Activated naive CD8-positive, alpha-beta T cell treated with anti-CD3 and anti-CD28 coated beads, Interleukin-2, amount 10 ng/mL, durations not matched to agents 7 days and 5 days (primary cell): ENCODE measurements at places on chromosomes 12 and 14.

GRCh38 chr14:60646226-60646818 is 3.0 kb downstream of the SIX1 start:
- no peak for DNase-seq

DNA sequence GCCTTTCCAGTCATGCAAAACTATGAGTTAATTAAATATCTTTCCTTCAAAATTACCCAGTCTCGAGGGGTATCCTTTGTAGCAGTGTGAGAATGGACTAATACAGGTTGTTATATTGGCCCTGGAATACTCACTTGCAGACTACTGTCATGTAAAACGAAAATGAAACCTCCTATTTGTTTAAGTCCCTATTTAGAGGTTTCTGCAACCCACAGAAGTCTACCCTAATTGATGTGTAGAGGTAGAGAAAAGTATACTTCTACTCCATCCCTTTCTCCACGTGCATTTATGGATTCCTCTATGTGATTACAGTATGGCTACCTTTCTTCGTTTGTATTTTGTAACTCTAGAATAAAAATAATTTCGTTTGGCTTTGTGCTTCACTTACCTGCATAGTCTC is 371.1 kb downstream of the FSCB start:
- DNase-seq: no peak

GRCh38 chr12:63083046-63083445 is 68.0 kb downstream of the AVPR1A start:
- no peak for DNase-seq

DNA sequence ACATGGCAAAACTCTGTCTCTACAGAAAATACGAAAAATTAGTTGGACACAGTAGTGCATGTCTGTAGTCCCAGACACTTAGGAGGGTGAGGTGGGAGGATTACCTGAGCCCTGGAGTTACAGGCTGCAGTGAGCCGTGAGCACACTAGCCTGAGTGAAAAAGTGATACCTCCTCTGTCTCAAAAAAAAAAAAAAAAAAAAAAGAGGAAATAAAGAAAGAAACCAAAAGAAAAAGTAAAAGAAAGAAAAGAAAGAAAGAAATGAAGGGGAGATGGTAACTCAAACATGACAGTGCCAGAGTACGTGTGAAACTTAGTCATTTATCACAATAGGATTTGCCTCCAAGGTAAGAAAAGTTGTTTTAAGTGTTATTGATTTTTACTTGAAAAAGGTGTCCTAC is 407.0 kb upstream of the MGAT4C start:
- DNase-seq: no peak

GRCh38 chr12:54282949-54283593 is 2.5 kb downstream of the HNRNPA1 start:
- no peak for DNase-seq

GRCh38 chr14:100134586-100134985 is 24.9 kb downstream of the DEGS2 start:
- no peak for DNase-seq

- no peak for DNase-seq
These were observed 6.4 kb downstream of the EDDM3A start for GRCh38 chr14:20751963-20752562.

DNA sequence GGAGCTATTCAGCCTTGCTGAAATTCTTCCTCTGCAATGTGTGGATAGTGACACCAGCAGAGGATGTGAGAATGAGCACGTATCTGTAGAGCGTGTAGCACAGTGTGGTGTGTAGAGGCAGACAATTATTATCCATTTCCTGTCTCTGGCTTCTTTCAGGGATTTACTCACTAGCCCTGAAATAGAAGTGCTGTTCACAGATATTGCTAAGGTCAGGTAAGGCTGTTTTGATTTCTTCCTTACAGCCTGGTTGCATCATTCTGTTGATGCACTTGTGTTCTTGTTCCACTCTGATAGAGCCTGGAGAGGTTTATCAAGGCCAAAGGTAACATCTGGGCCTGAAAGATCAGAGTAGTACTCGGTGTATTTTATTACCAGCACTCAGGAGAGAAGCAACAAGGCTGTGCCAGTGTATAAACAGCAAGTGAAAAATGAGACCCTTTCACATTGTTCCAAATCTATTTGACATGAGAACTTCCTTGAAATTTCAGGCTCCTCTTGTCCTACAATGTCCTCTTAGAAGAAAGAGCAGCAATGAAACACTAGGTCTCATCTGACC is 16.7 kb downstream of the ARG2 start:
- no peak for DNase-seq

- DNase-seq: no peak
These were observed 252.1 kb upstream of the NAV3 start for GRCh38 chr12:77578466-77579220.

GRCh38 chr12:104371043-104371870 is 67.7 kb downstream of the EID3 start:
- no peak for DNase-seq

DNA sequence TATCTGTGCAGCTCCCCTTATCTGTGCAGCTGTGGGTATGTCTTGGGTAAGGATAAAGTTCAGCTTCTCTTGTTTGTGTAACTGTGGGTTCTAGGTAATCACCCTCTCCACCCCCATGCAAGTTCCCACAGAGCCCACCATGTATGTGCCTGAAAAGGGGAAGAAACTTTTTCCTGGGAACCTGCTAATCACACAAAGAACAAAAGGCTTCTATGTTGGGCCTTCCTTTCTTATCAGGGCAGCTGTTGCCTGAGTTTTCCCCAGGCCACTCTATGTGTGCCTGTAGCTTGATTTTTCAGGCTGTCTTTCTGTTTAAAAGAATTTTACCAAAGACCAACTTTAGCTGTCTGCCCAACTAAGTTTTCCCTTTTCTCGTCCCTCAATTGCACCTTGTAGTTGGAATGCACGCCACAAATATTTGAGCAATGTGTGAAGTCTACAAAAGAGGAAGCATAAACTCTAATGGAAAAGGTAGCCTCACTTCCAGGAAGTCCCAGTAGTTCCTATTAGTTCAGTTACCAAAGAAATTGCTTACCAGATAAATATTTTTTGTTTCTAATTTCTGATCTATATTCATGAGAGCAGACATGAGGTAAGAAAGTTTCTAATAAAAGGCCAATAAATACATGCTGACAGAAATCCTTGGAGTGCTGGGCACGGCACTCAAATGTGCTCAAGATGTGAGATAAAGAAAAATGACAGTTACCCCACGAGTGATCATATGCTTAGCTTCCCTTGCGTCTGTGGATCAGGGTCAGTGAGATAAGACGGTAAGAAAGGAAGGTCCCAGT is 2.7 kb upstream of the GALC start:
- no peak for DNase-seq

GRCh38 chr14:60757567-60758002 is 23.0 kb downstream of the MNAT1 start:
- DNase-seq: no peak

- DNase-seq: no peak
These were observed 456.6 kb upstream of the TMPO start for GRCh38 chr12:98058838-98059237.

DNA sequence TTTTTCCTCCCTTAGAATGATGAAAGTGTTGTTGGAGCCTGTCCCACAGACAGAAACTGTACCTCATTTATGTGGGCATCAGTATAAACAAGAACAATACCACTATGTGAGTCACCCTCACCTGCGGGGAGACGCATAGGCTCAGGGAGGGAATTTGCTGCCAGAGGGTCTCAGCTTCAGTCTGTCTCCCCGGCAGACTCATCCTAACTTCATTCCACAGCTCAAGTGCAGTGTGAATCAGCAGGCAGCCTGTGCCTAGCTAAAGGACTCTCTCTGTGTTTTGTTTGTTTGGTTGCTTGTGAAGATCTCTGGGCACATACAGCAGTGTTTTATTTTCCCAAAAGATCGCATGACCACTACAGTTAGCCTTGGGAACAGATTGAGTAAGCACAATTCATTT is 98.9 kb downstream of the PRKCH start:
- no peak for DNase-seq

DNA sequence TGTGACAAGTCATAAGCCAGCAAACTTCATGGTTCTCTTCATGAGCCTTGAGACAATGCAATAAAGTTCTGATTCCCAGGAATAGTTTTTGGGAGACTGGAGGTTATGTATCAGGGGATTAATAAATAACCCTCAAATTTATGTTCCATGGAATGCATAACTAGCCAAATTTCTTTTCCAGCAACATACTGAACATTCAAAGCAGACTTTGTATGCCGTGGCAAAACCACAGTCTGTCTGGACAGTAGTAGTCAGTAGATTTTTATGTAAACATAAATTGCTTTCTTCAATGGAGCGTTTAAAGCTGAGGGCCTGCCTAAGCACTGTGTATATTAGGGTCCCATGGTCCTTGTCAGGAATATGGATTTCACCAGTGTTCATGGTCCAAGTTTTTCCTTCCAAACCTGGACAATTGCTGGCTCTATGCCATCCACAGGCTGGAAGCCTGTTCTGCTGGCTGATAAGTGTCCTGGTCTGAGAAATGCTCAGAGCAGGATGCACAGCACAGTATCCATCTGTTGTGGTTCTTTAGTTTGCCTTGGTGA is 144.9 kb downstream of the SRGAP1 start:
- no peak for DNase-seq

- no peak for DNase-seq
These were observed 192.4 kb downstream of the DACT1 start for GRCh38 chr14:58830121-58830520.

- DNase-seq: no peak
These were observed 160.0 kb downstream of the FBXL14 start for GRCh38 chr12:1434296-1434955.

GRCh38 chr12:113393749-113394148 is 9.9 kb downstream of the SDS start:
- DNase-seq: no peak

DNA sequence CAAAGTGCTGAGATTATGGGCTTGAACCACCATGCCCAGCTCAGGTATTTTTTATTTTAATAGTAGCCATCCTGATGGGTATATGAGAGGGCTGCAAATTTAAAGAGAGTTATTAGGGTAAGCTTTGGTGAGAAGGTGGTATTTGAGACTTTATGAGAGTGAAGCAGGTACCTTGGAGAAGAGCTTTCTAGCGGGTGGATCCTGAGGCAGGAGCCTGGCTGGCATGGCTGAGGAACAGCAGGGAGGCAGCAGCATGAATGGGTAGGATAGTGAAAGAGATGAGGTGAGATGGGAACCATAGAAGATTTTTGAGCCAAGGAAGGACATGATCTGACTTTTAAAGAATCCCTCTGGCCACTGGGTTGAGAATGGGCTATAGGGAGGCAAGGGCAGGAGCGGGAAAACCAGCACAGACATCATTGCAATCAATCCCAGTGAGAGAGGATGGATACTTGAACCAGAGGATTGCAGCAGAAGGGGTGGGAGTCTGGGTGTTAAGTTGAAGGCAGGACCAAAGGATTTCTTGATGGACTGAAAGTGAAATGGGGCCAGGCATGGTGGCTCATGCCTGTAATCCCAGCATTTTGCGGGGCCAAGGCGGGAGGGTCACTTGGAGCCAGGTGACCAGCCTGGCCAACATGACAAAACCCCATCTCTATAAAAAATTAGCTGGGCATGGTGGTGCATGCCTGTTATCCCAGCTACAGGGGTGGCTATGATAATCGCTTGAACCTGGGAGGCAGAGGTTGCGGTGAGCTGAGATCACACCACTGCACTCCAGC is 5.7 kb downstream of the SVOP start:
- no peak for DNase-seq

GRCh38 chr14:92217936-92218335 is 96.2 kb downstream of the CPSF2 start:
- no peak for DNase-seq

DNA sequence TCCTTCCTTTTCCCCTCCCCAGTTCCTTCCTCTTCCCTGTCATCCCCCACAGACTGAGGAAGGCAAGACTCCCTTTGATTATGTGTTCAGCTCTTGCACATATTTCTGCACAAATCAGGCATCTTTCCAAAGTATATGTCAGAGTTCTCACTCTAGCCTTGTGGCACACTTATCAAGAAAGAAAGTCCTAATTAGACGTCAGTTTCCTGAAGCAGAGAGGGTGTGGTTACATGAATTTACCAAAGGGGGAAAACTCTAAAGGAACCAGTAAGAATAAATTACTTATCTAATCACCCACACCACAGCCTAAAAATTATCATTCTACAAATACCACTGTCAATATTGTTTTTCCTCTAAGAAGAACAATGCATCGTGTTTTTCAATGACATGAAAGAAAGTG is 120.7 kb upstream of the GRIP1 start:
- DNase-seq: no peak

DNA sequence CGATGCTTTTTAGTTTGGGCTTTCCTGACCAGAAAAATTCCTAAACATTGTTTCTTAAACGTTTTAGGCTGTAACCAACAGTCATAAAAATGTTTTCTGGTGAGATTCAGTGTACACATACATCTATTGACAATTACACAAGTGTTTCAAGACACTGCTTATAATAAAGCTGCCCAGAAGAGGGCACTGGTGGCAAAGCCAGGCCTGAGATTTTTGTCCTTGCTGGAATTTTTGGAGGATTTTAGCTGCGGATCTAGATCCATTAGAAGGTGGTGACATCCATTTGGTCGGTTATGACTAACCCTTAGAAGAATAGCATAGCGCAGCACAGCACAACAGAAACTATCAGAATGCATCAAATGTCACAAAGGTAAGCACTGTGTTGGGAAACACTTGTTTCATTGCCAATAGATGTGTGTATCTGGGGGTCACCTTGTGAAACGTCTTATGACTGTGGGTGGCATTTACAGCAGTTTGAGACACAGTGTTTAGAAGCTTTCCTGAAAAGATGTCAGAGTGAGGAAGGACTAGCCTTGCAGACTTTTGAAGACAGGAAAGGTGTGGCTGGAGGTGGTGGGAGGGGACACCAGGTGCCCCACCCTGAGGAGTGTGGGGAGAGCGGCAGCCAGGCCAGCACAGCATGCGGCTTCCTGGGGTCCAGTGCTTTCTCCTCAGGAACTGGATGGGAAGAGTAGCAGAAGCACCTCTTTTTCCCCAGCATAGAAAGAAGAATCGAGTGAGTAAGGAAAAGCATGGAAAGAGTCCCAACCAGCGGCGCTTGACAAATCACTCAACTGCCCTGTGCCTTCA is 54.7 kb upstream of the FKBP4 start:
- DNase-seq: no peak

GRCh38 chr12:96803969-96804368 is 103.1 kb upstream of the NEDD1 start:
- no peak for DNase-seq

DNA sequence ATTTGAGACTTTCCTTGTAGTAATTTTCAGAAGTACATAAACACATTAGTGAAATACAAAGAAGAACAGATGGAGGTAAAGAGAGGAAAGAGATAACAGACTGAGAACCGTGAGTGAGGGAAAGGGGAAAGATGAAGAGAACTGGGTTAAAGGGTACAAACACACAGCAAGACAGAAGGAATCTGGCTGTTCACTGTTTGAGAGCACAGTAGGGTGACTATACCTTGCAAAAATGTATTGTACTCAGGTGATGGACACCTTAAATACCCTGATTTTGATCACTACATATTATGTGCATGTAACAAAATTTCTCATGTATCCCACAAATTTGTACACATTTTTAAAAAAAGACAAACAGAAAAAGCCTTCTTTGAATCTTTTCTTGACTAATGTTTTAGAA is 2.7 kb upstream of the TRHDE start:
- DNase-seq: no peak

GRCh38 chr12:25051656-25052195 is 102.8 kb upstream of the BCAT1 start:
- DNase-seq: peak; percentile 51
